ENCODE measurements at places on chromosomes 12 and 14. TPM values are rescaled to one million over a fixed set of nuclear protein-coding genes. Genes with fewer than 3 reads are reported as not detected.

PABPN1 gene
- total RNA-seq: 110 TPM

TAS2R9 gene
- total RNA-seq: not detected

SGPP1 gene
- 14.1 TPM for total RNA-seq

RFX4 gene
- 2.1 TPM for total RNA-seq

HOXC4 gene
- total RNA-seq: not detected
